ENCODE measurements at places on chromosomes 12 and 14. TPM values are rescaled to one million over a fixed set of nuclear protein-coding genes. Genes with fewer than 3 reads are reported as not detected.

GRCh38 chr12:12379831-12380730 lies 23.2 kb downstream of the BORCS5 start:
- no peak for DNase-seq

DNA sequence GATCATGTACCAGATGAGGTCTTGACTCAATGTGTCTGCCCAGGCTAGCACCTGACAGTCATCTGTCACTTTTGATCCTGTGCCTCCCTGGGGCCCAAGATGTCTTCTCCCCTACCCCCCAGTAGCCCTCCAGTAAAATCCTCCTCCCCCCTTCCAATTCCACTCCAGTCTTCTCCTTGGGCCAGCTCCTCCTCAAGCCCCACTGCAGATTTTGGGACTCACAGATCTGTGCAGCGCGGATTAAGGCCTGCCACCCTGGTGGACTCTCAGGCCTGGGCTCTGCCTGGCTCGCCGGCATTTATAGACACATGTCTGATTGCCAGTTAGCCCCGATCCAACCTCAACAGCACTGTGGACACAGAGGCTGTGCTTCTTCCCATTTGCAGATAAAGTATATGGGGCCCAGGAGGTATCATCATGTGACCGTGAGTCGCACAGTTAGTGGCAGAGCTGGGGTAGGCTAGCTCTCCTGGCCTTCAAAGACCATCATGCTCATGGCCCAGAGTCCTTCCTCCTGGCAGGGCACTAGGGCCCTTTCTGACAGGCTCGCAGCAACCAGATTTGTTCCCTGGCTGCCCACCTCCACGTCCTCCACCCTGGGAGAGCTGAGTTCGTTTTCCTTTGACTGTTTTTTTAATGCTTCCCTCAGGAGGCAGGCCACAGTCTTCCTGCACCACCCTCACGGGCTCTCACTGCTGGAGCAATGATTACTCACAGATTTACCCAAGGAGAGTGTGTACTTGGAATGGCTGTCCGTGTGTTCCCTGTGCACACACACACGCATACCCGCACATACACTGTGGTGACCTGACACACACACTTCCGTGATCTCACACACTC lies 98.3 kb upstream of the DIO3 start:
- DNase-seq = no peak

ETFBKMT gene
- 2.1 TPM for total RNA-seq

STYK1 gene
- 4.9 TPM for total RNA-seq

- DNase-seq = no peak
These were observed 20.2 kb downstream of the HEATR5A start for GRCh38 chr14:31400031-31400638.

DNA sequence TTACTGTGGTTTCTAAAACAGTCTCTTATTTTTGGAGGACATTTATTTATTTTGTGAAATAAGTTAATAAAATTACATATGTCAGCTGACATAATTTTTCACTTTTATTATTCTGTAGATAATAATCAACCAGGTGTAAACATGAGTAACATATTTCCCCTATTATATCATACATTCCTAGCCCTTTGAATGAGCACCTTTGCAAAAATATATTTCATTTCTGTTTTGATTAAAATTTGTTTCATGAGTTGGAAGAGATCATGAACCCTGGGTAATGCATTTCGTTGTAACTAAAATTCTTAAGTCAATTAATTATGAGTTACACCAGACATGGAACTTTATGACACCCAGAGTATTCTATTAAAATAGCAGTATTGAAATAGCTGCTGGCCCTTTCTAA lies 56.3 kb downstream of the SLC16A7 start:
- no peak for DNase-seq

FAIM2 gene
- total RNA-seq = 0.07 TPM

TAS2R31 gene
- 4.3 TPM for total RNA-seq

PRICKLE1 gene
- total RNA-seq = 3.8 TPM

CIDEB gene
- total RNA-seq = 3.5 TPM

GRCh38 chr14:99266181-99267178 lies 5.5 kb downstream of the BCL11B start:
- DNase-seq = peak; percentile 56

DNA sequence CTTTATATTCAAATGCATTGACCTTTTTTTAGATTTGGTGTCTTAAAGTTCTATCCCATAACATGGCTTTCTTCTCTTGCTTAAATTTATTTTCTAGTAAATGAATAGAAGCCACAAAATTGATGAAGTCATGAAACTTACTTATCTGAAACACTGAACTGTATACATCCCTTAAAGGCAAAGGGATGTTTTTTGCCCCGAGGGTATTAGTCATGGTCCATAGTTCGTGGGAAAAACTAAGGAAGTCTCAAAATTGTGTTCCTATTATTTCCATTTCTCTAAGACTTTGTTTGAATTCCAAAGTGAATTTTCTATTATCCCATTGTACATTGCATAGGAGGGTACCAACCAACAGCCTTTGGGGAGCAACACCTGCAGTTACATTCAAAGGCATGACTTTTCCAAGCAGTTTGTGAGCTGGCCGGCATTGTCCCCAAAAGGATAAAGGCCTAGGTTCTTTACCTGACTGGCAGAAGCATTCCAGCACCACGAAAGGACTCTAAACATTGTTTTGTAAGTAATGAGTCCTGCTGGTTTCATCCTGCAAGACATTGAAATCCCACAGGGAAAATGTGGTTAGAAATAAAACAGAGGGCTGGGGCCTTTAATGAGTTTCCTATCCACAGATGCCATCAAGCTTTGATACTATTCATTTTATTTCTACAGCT lies 473.5 kb downstream of the PRKD1 start:
- DNase-seq = no peak

GRCh38 chr12:123444092-123445026 lies 7.9 kb upstream of the RILPL2 start:
- DNase-seq = no peak

Data from Caco-2 (cell line).